ENCODE measurements at places on chromosomes 11 and 22.

GRCh38 chr11:28089378-28089777 is 18.6 kb downstream of the KIF18A start:
- no peak for DNase-seq

GRCh38 chr11:76750067-76750466 is 33.1 kb upstream of the TSKU start:
- no peak for DNase-seq

GRCh38 chr11:12968101-12968500 is 41.0 kb upstream of the RASSF10 start:
- no peak for DNase-seq

DNA sequence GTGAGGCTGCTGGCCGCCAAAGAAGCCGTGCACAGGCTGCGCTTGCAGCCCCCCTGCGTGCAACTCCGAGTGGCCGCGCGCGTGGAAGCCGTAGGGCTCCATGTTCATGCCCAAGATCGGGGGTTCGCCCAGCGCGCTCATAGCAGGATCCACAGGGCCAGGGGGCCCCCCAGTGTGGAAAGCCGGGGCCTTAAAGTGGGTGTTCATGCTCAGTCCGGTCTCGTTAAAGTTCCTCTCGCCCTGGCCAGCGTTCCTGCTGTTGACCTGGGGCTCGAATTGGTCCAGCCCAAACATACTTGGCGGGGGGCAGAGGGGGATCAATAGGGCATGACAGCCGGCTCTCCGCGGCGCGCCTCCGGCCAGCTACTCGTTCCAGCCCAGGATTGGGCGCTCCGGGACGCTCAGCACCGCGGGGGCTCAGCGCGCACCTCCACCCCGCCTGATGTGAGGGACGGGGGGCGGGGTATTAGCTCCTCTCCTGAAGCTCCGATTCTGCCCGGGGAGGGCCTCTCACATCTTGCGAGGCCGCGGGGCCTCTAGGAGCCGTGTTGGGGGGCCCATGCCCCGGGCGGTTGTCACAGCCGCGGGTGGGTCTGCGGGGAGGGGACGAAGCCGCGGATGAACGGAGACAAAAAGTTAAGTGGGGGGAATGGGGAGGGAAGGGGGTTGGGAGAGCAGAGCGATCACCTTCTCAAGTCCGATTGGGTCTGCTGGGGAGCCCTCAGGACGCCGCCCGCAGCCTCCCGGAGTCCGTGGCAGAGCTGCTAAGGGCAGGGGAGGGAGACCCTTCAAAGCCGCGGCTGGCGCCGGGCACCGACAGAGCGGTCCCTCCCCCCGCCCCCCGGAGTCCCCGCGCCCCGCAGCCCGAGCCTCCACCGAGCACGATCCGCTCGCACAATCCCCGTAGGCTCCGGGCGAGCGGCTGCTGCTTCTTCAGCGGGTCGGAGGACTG is 1.0 kb downstream of the MN1 start:
- DNase-seq: no peak

DNA sequence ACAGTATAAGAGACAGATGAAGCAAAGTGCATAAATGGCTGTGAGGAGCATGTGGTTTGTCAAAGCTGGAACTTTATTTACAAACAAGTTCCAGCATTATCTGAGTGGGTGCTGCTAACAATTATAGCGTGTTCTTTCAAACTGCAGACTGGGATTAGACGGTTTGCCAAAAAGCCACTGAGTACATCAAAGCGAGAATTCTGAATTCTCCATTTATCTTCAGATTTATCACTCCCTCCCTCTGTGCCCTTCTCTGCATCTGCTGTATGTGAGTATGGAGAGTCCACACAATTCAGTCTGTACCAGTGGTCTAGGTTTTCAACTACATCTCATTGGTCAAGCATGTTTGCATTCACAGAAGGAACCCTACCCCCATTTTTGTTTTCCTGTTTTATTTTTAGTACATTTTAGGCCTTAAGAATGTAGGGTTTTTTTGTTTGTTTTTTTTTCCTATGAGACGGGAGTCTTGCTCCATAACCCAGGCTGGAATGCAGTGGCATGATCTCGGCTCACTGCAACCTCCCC is 18.1 kb upstream of the INCENP start:
- DNase-seq: no peak

DNA sequence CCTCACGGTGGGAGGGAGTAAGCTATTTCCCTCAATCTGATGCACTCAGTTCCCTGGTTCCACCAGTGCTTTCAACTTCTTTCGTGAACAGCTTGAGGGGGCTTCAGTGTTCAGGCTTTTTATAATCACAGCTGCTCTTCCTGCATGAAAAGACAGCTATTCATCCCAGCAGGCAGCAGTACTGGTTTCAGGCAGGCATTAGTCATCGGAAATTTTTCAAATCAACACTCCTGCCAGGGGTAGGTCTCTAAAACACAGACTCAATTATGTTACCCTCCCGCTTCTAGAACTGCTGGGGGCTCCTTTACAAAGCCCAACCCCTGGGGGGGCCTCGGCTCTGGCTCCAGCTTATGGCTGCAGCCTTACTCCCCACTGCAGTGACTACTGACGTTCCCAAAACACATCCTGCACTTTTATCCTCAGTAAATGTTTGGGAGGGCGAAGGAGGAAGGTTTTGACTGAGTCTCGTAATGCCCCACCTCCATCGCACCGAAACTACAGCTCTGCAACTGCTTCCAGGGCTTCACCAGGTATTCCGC is 5.8 kb downstream of the POLDIP3 start:
- DNase-seq: no peak

DNA sequence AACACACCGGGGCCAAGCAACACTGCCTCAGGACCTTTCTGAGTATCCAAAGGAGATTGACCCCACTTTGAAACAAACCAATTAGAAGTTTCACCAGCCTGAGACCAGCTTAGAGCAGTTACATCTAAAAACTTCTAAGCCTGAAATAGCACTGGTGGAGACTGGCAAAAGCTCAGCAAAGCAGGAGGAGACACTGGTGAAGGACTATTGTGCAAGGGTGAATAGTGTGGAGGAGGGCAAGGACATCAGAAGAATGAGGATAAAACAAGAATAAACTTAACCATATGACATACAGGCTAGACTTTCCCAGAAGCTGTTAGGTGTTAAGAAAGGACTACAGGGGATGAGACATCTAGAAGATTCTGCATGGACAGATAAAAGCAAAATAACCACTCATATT is 152.4 kb downstream of the FCHSD2 start:
- peak; percentile 21 for DNase-seq

- DNase-seq: no peak
Observed at GRCh38 chr11:129225190-129225589, 33.1 kb upstream of the ARHGAP32 start.

DNA sequence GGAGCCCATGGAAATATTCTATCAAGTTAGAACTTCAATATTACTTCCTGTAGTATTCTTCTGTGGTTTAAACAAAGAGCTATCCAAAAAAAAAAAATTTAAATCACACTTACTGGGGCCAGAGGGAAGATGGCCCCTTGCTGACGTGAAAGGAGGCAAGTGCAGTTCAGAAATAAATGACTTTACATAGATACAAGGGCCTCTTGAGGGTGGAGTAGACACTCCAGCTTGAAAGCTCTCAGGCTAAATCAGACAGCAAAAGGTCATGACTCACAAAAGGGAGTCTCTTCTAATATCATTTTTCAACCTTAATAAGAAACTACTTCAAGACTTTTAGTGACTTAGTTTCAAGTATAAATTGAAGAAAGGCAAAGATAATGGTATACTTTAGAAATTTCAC is 1160.3 kb downstream of the FAM181B start:
- no peak for DNase-seq

DNA sequence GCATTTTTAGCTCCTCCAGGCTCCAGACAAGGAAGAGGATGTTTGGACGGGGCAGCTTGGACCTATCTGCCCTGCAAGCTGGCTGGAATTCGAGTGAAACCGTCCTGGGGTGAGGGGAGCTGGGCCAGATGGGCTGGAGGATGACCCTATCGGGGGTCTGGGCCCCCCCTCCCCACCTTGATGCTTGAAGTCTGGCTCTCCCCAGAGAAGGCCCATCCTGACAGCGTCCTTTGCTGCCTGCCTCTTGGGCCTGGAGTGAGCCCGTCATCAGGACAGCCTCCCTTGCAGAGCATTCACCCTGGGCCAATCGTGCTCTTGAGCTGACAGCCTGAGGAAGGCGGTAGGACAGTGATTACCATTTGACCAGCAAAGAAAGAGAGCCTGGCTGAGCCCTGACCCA is 5.3 kb upstream of the PDGFB start:
- DNase-seq: no peak

DNA sequence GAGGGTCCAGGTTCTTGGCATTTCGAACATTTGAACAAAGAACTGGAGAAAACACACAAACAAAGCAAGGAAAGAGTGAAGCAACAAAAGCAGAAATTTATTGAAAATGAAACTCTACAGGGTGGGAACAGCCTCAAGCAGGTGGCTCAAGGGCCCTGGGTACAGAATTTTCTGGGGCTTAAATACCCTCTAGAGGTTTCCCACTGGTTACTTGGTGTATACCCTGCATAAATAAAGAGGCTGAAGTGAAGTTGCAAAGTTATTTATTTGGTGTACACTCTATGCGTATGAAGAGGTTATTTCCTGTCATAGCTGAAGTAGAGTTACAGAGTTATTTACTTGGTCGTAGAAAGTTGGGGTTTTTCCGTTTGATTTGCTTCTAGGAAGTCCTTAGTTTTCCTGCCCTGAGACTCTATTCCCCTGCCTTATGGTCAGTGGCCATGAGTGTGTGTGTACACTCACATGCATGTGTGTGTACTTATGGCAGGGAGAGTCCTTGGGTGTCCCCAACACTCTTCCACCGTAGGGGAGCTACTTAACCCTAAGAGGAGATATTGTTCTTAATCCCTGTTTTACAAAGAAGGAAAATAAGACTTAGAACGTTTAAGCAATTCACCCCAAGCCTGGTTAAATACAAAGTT is 5.6 kb upstream of the SMCO4 start:
- DNase-seq: no peak

- peak; percentile 62 for DNase-seq
Observed at GRCh38 chr11:7098235-7098832, 9.5 kb downstream of the RBMXL2 start.

DNA sequence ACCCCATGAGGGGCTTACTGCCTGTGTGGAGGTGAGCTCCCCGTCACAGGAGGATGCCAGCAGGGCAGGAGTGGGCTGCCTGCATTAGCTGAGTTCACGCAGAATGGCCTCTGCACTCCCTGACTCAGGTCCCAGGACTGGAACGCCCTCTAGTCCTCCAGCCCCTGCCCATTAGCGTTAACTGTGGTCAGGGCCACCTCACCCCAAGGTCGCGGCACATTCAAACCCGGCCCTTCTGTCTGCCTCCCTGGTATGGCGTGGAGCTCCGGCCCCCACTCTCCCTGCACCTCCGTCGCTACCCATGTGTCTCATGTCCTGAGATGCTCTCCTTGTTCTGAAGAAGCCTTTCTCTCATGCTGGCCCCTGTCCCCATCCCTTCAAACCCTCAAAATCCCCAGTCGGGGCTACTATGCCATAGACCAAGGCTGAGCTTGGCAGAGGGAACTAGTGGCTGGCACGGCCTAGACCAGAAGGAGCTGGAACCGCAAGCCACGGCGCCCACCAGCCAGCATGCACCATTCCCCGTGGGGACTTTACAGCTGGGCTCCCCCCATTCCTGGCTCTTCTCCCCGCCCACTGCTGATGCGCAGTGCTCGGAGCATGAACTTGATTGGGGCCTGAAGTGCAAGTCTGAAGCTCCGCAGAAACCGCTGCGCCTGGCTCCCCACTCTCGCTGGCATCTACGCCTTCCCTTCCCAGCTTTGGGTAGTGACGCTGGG is 79.5 kb upstream of the RTL6 start:
- no peak for DNase-seq

DNA sequence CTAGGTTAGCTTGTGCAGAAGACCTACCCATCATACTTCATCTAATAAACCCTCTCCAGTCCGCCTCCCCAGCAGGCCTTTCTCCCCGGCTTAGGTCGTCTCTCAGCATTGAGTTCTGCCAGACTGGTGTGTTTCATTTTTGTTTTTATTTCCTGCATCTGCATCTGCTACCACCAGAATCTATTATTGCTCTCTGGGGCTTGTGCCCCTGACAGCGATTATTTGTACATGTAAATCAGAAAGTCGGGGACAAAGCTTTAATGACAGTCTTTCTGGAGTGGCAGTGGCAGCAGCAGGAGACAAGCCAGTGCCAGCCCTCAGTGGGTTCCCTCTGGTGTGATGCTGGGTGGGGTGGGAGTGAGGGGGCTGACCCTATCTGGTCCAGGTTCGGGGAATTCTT is 127.5 kb downstream of the PKNOX2 start:
- no peak for DNase-seq

GRCh38 chr22:39942439-39943230 is 17.6 kb upstream of the TMA7B start:
- DNase-seq: peak; percentile 49

DNA sequence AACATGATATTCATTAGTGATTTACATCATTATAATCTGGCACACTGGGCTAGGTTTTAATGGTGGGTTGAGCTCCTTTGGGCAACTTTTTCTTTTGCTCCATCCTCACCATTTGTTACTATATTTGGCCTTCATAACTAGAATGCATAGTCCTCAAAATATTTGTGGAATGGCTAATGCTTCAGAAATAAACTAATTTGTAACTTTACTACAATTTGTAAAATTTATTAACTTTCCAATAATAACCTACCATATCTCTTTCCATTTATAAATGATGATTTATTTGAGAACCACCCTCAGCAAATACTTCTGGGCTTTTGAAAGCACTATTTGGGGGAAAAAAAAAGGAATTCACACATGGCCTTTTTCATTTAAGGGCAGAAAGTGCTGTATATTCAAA is 79.7 kb downstream of the LARGE2 start:
- DNase-seq: no peak

GRCh38 chr11:103903621-103904323 is 132.7 kb upstream of the DDI1 start:
- no peak for DNase-seq

- no peak for DNase-seq
Observed at GRCh38 chr11:77775936-77776335, 44.6 kb downstream of the RSF1 start.

- DNase-seq: no peak
Observed at GRCh38 chr11:90795746-90796145, 572.9 kb upstream of the CHORDC1 start.

DNA sequence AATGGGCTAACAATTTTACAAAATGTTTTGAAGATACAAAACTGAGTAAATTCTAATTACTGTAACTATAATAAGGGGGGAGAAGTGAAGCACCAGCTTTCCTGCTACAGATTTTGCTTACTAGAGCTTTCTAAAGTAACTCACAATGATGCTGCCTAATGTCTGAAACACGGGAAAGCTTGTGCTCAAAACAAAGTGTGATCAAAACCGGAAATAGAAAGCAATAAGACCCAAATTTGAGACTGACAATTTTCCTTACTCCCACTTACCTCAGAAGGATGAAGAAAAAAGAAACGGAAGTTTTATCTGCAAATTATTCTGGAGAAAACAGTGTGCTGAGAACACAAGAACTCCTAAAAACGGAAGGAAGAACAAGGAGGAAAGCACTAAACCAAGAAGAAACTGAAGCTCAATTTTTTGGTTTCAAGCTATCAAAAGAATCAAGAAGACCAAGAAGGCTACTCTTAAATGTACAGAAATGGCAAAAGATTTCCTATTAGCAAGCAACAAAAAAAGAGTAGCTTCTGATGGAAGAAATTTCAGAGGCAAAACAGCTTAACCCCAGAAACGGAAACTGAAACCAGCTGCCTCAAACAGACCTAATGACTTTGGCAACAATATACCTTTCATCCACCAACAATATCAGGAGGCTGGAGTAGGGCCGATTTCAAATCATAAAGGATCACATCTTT is 33.4 kb downstream of the AMBRA1 start:
- peak; percentile 34 for DNase-seq
